ENCODE measurements at places on chromosomes 12 and 14. TPM values are rescaled to one million over a fixed set of nuclear protein-coding genes. Genes with fewer than 3 reads are reported as not detected.

DNA sequence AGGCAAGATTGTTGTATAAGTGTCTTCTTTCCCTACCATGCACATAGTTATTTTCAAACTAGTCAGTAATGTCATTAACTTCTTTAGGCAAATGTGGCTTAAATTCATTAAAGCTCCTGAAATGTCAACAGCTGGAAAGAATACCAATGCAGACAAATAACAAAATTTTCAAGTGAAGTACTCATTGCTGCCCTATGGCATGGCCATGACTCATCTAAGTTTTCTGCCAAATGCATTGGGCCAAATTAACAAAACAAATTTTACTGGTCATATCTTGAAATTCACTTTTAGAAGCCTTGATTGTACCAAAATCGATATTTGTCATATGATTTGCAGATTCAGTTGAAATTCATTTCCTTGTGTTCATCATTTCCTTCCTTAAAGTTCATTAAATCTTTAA is 915.9 kb downstream of the SLC6A15 start:
- no peak overlapping the region for H3K4me3 ChIP-seq
- H3K27ac ChIP-seq = no peak overlapping the region
- no peaks in the 10 kb centered on the region for H3K4me1 ChIP-seq

GRCh38 chr12:20527417-20528163 is 159.3 kb downstream of the PDE3A start:
- no peak for DNase-seq
- no peak overlapping the region for H3K4me3 ChIP-seq
- H3K36me3 ChIP-seq = no peaks in the 10 kb centered on the region

The SERPINA12 gene
- total RNA-seq = not detected

The RASSF9 gene
- not detected for total RNA-seq

The TMCC3 gene
- total RNA-seq = 0.35 TPM
